ENCODE measurements at places on chromosomes 11 and 22.

- DNase-seq = no peak
These were observed 8.3 kb downstream of the RIN1 start for GRCh38 chr11:66328031-66328301.

- no peak for DNase-seq
These were observed 70.8 kb downstream of the BLID start for GRCh38 chr11:122045181-122045586.

DNA sequence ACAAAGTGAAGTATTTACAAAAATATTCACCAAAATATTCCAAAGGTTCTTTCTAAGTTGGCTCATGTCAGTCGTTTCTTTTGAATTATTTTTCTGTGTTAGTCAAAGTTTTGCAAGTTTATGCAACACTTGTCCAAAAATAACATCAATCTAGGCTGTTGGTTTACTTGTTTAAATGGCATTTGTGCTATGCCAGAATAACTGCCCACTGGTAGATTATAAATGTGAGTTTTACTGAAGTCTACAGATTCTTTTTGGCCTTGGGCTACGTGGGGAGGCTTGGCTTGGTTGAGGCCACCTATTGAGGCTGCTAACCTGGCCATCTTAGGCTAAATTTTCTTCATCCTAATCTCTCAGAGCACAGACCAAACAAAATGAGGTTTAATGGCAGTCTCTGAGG, 1091.9 kb upstream of the RAG2 start:
- DNase-seq = no peak

GRCh38 chr11:128629516-128630106, 42.3 kb upstream of the ETS1 start:
- no peak for DNase-seq

- no peak for DNase-seq
These were observed 20.3 kb upstream of the CCDC90B start for GRCh38 chr11:83306200-83307080.

DNA sequence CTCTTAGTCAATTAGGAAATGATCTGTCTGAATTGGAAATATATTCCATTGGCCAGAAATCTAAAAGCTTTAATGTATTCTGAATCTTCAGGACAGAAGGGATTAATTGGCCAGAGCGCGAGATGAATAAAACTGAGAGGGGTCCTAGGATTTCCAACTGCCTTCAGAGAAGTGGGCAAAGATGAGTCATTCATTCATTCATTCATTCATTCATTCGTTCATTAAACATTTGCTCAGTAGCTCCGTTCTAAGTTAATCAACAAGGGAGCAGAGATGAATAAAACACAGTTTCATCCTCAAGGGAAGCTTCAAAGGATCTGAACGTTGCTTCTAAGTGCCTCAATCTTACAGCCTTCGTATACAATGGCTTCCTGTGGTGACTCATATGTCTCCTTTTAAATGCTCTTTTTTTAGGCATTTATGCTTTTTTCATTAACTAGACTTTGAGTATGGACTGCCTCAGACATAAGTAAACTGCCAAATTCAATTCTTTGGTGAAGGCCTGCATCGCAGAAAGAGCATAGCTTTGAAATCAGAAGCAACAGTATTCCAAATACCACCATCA, 537.4 kb upstream of the CCDC90B start:
- DNase-seq = no peak

DNA sequence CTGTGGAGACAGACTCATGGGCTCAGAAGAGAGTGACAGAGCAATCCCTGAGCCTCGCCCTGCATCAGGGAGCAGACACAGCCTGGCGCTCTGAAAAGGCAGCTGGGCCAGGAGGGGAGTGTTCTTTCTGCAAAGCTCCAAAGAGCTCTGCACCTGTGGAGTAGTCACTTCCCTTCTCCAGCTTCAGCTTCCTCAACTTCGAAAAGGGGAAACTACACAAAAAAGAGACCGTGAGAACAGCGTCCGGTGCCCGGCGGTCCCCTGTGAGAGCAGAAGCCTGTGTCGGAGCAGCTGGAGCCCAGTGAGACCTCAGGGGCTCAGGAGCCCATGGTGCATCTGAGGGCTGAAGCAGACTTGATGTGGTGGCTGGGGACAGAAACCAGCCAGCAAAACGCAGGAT, 35.1 kb downstream of the TP53I11 start:
- no peak for DNase-seq

GRCh38 chr11:15222777-15223176, 108.1 kb downstream of the INSC start:
- no peak for DNase-seq

- DNase-seq = no peak
These were observed 14.5 kb downstream of the CTNND1 start for GRCh38 chr11:57776031-57776521.

- no peak for DNase-seq
These were observed 34.6 kb downstream of the PTPRJ start for GRCh38 chr11:48014917-48015316.

- no peak for DNase-seq
These were observed 861 bp upstream of the ZNRF3 start for GRCh38 chr22:28882545-28882877.

- DNase-seq = no peak
These were observed 2.1 kb upstream of the PHLDB1 start for GRCh38 chr11:118605116-118605867.

DNA sequence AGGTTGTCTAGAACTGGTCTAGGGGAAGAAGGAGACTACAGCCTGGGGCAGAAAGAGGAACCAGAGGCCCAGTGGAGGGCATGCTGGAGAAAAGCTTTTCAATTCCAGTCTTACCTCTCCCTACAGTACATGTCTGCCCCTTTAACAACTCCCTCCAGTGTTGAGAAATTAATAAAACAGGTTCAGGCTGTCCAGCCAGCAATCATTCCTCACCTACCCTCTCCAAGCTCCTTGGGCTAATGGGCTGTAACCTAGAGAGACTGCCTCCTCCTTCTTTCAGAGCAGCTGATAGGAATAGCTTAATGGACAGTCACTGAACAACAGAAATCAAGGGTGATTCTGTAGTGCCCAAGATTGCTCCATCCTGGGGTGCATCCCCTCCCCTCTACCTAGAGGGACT, 8.8 kb downstream of the SLC35F2 start:
- no peak for DNase-seq

DNA sequence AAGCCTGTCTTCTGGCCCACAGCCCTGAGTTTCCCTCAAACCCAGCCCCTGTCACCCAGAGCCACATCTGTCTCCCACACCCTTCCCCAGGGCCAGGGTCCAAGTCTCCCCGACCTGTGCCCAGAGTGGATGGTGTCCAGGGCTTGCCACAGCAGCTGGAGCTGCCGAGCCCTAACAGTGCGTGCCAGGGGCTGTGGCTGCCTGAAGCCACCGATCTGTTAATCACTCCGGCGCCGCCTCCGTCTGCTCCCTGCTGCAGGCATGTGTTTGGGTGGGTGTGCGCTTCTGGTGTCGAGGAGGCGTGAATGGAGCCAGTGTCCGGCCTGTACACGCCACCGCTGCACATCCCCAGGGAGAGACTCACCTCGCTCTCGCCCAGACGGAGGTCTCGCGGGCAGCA, 26.1 kb downstream of the SHISAL1 start:
- no peak for DNase-seq

DNA sequence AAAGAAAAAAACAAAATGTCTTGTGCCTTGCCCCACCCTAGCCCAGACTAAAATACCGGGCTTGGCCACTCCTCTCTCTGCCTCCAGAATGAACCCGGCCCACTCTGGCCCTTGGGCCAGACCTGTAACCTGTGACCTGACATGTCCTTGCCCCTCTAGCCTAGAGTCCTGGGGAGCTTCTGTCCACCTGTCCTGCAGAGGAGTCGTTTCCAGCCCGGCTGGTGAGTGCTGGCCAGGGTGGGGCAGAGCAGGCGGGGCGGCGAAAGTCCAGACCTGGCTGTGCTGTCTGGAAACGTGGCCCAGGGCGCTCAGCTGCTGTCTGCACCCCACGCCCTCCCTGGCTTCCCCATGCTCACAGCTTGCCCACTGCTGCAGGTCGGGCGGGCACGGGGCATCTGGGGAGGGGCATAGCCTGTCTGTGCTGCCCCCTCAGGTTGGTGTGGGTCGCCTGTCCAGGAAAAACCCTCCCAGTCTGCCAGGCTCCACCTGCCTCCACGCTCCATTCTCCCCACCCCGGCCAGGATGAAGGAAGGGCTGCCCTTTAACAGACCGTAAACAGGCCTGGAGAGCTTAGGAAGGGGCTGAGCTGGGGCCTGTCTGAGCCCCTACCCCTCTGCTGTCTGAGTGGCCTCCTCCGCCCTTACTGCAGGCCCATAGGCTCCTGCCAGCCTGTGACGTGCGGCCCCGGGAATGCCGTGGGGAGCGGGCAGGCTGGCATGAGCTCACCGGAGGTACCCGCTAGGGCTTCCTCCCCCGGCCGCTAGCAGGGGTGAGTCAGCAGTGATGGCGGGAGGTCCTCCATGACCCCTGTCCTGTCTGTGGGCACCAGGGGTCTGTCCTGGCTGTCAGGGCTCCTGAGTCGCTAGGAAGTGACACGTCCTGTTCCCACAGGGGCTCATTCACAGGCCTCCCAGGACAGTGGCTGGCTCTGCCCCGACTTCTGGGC, 1.9 kb downstream of the CD151 start:
- DNase-seq = no peak

DNA sequence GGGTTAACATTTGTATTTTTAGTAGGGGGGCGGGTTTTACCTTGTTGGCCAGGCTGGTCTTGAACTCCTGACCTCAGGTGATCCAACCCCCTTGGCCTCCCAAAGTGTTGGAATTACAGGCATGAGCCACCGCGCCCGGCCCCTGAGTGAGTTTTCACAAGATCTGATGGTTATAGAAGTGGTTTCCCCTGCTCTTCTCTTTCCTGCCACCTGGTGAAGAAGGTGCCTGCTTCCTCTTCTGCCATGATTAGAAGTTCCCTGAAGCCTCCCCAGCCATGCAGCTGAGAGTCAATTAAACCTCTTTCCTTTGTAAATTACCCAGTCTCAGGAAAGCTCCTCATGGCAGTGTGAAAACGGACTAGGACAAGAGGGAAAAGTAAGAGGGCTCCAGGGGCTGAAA, 259.1 kb upstream of the PLET1 start:
- DNase-seq = no peak

DNA sequence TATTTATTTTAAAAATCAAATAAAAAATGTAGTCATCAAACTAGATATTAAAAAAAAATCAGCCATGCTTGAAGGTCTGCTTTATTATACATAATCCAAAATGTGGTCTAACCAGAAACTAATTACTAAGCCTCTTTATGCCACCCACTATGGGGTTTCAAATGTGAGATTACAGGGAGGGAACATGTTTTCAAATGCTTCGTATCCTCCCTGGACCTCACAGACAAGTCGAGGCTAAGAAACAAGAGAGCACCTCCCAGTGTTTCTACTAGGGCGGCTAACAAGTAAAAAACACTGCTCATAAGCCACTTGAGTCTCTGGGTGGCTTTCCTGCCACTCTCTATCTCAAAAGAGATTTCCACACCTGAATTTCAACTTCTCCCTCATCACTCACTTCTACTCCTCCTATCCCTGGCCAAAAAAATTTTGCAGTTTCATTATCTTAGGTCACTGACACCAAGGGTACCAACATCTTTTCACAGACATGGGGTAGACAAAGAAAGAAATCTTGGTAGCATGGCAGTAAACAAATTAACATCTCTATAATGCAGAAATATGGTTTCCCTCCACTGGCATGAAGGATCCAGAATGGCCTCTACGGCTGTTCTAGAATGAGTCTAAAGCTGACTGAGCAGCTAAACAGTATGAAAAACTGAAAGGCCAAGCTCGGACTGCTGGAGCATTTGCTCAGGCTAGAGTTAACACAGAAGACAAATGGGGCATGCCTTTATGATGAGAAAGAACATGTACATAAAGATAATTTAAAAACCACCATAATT, 50.9 kb downstream of the PITPNB start:
- DNase-seq = no peak

DNA sequence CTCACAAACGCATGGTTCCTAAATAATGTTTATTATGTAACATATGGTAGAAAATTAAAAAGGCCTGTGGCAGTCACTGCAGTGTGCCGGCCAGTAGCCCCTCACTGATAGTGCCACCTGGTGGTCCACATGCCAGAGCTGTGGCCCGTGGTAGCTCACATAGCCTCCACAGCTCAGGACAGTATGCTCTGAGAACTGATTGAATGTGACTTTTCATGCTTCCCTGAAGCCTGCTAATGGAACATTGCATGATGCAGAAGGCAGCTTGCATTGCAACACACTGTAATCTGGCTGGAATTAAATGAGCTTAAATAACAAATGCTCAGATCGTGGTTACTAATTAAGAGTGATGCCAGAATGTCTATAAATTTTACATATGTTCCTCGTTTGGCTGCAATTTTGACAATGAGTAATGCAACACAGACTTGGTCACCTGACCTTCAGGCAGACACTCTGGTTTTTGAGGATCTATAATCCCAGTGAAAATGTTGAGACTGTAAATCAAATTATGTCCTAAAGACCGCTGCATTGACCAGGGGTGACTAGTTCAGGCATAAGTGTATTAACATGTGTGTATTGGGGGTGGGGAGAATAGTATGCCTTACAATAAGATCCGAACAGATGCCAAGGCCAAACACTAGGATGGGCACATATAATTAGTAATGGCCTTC, 566.4 kb downstream of the METTL15 start:
- no peak for DNase-seq

DNA sequence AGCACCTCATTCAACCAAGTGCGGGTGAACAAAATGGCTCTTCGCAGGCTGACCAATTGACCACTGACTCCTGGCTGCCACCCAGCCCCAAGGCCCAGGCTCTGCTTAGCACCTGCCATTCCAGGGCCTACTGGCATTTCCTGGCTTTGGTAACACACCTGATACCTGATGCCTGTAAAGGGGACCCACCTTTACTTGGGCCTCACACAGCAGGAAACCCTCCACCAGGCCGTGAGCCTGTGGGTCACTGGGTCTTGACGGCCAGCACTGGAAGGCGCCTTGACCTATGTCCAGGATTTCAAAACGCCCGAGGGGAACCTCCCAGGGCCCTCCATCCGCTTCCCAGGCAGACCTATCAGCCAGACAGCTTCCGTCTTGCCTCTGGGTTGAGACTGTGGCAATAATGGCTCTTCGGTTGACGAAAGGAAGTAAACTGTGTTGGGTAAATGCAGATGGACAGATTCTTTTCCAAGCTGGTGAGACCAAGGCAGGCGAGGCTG, 16.8 kb upstream of the TMEM184B start:
- no peak for DNase-seq

DNA sequence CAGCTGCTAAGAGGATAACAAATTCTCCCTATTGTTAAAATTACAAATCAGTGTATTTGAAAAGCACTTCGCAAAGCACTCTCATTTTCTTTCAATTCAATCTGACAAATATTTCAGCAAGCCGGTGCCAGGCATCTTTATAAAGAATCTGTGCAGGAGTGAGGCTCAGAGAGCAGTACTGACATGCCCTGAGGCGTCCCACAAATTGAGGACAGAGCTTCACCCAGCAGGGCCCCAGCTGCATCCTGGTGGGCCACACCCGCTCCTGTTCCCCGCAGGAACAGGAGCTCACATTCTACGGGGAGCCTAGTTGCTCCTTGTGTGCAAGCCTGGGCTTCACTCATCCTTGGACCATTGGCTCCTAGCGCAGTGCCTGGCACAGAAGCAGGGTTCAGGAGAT, 60.9 kb upstream of the EIF3D start:
- DNase-seq = no peak

DNA sequence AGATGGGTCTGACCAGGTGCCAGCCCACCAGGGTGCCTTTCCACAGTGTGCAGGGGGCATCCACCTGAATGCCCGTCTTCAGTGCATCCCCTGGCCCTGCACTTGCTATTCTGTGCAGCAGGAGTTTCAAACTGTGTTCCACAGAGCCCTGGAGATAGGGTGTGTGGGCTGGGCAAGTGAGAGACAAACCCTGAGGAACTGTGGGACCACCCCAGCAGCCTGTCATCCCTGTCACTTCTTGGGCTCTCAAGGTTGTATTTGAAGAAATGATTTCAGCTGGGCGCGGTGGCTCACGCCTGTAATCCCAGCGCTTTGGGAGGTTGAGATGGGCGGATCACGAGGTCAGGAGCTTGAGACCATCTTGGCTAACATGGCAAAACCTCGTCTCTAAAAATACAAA, 6.4 kb upstream of the DGAT2 start:
- no peak for DNase-seq

All from cortex of kidney (tissue), 1 donor.